Esophagus mucosa (tissue), 1 donor: ENCODE measurements at places on chromosomes 5 and 9. TPM values are rescaled to one million over a fixed set of nuclear protein-coding genes. Genes with fewer than 3 reads are reported as not detected.

- ATAC-seq, result no peak
These were observed 150.2 kb upstream of the TRPM3 start for GRCh38 chr9:71271602-71272001.

GRCh38 chr5:85647349-85648127 lies 970.2 kb upstream of the COX7C start:
- no peak for ATAC-seq

Gene AP3B1
- 31.5 TPM for total RNA-seq

DNA sequence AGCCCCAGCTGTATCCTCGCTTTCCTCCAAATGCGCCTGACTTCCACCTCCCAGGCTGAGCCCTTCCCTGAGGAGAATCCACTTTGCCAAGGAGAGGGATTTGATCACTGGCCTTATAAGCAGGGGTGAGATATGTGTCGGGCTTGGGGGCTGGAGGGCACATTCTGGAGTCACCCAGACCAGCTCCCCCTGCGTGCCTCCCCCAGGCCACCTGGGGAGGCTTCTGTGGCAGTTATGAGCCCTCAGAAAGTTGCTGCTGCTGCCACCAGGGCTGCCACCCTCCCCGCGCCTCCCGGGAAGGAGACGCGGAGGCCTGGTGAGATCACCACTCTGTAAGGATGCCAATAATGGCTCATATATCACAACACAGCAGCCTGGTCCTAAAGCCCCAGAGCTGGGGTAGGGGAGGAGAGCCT lies 211.5 kb downstream of the PAPPA start:
- peak; percentile 65 for ATAC-seq

GRCh38 chr9:98596486-98596885 lies 112.2 kb downstream of the GABBR2 start:
- ATAC-seq, result no peak

Gene SHROOM1
- 6.9 TPM for total RNA-seq

Gene MAMDC2
- total RNA-seq, result 1.3 TPM

DNA sequence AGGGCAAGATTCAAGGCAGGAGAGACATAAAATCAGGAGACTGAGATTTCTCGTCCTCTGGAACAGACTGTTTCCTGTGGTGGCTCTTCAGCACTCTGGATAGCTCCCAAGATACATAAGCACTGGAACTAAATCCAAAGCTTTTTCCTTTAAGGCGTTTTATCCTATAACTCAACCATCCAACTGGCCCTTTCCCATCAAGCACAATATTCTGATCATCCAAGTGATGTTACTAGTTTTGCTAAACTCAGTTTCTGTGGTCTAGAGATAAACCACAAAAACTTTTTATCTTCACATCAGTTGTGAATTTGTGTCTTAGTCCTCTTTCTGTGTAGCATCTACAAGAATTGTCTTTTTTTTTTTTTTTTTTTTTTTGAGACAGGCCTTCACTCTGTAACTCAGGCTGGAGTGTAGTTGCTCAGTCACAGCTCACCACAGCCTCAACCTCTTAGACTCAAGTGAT lies 299.4 kb downstream of the COX7C start:
- no peak for ATAC-seq

- no peak for ATAC-seq
These were observed 80.6 kb upstream of the IRX4 start for GRCh38 chr5:1963358-1963757.

DNA sequence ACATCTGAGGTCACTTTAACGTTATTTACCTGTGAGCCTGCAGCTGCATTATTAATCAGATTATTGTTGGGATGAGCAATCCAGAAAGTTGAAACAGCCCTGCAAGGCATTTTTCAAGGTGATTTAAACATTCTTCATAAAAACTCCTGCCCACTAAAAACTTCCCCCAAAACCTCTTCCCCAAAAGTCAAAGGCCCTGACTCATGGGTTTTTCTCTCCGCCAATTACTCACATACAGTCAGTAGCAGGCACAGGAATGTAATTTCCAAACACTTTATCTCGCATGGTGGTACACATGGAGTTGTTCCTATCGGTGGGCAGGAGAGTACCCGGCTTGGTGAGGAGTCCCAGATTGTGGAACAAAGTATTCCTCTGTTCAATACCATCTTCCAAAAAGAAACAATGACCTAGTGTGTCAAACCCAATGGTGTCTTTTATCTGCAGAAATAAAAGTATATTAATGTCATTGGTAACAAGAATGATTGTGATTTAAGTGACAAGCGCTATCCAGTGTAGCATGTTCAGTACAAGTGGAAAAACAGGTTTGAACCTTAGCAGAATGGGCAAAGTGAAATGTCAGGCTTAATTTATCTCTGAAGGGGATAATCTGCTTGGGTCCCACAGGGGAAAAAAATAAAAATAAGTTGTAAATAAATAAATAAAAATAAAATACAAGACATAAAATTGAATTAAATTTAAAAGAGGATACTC lies 38.3 kb downstream of the CEMIP2 start:
- no peak for ATAC-seq

DNA sequence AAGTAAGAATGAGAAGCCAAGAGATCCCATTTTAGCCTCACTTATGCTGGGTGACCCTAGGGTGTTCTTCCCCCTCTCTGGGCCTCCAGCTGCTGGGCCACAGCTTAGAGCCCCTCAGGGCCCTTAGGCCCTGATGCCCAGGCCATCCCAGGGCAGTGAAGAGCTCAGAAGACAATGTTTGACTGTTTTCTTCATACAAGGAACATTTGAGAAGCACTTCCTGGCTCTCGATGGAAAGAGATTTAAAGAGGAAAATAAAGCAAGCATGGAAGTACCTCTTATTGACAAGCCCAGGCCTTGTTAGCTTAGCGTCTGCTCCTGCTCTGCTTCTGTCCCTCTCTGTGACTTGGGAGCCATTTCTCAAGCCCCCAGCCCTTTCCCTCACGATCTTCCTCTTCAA lies 165.9 kb upstream of the SMIM23 start:
- no peak for ATAC-seq

DNA sequence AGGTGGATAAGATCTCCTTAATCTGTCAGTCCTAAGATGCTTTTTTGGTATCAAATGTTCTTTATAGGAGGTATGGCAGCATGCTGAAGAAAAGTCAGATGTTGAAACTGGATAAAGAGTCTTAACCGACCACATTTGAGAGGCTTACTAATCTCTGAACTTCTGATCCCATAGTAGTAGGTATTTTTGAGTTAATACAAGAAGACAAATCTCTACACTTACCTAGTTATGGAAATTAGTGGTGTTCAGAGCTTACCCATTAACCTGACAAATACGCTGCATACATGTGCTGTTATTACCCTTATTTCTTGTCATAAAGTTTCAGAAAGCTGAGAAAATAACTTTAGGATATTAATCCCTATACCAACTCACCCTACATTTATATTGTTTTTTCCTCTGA lies 83.0 kb downstream of the ISL1 start:
- no peak for ATAC-seq

GRCh38 chr5:68849906-68850305 lies 243.9 kb upstream of the SLC30A5 start:
- no peak for ATAC-seq

DNA sequence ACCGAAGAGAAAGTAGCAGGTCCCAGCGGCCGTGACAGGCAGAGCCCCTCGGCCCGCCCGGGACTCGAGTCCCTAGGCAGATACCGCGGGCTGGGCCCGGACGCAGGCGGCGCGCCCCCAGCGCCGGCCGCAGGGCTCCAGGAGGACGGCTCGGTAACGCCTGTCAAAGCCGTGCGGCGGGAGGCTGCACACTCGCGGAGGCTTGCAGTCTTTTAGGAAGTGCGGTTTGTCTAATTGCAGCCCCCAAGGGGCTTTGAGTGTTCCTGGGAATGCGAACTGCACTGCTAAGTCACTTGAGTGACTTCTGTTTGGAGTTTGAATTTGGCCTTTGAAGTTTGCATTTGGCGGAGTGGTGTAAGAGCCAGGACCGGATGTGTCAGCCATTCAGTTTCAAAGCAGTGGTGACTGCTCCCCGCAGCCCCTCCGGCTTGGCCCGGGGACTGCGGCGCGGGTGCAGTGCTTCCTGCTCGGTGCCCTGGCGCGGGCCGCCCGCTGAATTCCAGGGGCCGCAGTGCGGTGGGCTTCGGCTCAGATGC lies 1.3 kb downstream of the MAP3K1 start:
- peak; percentile 39 for ATAC-seq

DNA sequence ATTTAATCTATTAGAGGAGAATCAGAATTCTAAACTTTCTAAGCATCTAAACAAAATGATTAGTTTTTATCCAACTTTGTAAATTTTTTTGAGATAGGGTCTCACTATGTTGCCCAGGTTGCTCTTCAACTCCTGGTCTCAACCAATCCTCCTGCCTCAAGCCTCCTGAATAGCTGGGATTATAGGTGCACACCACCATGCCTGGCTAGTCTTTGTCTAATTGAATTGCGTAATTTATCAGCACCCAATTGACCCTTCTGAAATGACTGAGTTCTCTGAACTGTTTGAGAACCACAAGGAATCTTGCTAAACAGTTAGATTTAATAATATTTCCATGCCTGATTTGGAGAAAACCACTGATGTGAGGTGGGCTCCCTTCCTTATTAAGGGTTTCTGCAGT lies 75.7 kb downstream of the PJA2 start:
- ATAC-seq, result no peak

DNA sequence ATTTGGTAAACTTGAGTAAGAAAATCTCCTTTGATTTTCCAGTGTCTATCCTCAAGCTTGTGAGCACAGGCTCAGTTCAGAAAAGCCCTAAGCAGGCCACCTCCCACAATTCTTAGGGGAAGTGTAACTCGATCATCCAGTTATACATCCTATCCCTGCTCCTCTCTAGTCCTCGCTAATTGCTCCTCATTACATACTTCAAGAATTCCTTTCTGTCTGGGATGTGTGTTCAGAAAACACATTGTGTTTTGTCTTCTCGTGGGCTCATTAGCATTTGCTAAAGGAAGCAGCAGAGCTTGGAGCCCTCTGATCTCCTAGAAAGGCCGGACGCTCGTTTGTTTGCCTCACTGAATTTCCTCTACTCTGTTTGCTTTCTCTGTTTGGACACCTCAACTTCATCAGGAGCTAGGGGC lies 268.2 kb upstream of the RFX3 start:
- peak; percentile 82 for ATAC-seq

DNA sequence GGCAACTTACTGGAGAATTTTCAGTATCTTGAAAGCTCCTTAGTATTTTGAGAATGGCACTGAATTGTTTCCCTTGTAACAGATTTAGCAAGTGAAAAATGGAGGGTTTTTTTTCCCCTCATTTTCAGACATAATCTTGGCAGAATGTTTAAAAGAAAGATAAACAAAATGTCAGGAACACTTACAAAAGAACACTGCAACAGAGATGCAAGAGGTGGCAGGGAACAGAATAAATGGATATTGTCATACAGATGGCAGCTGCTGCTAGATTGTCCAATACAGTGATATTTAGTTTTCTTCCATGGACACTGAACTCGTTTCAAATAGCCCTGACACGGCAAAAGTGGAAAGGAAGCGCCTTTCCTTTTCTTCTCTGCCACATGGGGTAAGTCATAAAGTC lies 76.9 kb upstream of the ZNF608 start:
- no peak for ATAC-seq

DNA sequence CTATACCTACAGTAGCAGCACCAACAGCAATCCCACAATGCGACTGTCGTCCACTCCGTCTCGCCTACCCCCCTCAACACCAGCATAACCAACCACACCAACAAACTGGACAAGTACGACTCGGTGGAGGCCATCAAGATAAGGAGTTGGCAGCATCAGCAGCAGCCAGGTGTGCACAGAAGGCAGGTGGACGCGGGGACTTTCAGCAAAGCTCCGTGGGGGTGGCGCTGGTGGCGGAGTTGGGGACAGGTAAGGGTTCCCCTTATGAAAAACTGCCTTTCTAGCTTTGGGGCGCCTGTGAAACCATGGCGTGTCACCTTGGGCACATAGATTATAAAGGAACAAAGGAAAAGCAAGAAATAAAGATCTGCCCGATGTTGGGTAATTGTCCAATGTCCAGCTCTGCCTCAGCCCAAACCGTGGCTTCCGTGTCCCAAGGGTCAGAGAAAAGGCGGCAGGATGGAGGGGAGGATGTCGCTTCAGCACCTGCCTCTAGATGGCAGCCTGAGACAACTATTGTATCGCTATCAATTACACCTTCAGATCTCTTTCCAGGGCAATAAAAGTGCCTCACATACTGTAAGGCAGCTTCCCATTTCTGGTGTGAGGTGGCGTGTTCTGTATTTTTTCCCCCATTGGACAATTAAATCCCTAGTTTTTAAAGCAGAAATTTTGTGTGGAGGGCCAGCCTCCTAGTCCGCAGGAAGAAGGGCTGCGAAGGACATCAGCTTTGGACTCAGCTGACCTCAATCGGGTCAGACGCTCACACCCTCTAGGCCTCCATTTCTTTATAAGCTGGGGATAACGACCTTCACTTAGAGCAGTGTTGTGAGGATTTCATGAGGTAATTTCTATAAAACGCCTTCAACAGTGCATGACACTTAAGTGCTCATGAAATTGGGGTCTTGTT lies 58.8 kb downstream of the MTRR start:
- peak; percentile 80 for ATAC-seq

DNA sequence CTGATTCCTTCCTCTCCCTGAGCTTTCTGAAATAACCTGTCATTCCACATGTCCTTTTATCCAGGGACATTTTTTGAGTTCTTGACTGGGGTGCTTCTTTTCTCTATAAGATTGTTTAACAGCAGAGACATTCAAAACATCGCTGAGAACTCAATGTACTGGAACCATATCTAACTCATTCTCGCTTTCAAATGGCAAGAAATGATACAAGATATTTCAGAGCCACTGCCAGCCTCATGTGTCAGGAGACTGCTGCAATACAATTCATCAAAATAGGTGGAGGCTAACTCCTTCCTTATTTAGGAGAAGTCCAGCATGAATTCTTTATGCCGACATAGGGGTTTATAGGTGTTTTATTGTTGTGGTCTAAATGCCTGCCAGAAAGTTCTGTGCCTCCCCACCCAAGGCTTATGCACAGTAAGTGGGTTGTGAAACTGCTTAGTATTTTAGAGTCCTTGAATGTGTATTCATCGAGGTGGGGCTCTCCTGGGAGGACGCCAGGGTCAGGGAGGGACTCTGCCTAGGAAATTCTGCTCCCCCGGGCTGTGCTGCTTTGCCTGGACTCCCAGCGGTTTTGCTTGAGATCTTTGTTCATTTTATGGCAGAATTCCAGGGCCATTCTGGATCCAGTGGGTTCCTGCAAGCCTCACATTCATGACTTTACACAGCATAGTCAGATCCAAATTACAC lies 53.9 kb downstream of the ZNF474 start:
- ATAC-seq, result peak; percentile 94

Gene NR5A1
- not detected for total RNA-seq

Gene NMUR2
- not detected for total RNA-seq

Gene SLC6A3
- total RNA-seq, result 0.16 TPM

GRCh38 chr9:105693435-105694189 lies 729 bp upstream of the TMEM38B start:
- ATAC-seq, result no peak

Gene DMRTA1
- total RNA-seq, result 1.8 TPM

Gene MARCOL
- not detected for total RNA-seq

Gene PCDH12
- total RNA-seq, result 0.40 TPM

Gene DNAJC18
- 2.2 TPM for total RNA-seq

DNA sequence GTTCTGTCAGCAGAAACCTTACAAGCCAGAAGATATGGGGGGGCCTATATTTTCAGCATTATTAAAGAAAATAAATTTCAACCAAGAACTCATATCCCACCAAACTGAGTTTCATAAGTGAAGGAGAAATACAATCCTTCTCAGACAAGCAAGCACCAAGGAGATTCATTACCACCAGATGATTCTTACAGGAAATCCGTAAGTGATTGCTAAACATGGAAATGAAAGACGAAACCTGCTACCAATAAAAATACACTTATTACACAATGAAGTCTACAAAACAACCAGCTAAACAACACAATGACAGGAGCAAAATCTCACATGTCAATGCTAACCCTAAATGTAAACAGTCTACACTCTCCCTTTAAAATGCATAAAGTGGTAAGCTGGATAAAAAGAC lies 17.8 kb upstream of the C9orf72 start:
- ATAC-seq, result no peak
